GM20000 (cell line): ENCODE measurements at places on chromosomes 16 and 17.

- no peak for DNase-seq
Measured at GRCh38 chr16:63385714-63386432, 1349.6 kb upstream of the CDH8 start.

DNA sequence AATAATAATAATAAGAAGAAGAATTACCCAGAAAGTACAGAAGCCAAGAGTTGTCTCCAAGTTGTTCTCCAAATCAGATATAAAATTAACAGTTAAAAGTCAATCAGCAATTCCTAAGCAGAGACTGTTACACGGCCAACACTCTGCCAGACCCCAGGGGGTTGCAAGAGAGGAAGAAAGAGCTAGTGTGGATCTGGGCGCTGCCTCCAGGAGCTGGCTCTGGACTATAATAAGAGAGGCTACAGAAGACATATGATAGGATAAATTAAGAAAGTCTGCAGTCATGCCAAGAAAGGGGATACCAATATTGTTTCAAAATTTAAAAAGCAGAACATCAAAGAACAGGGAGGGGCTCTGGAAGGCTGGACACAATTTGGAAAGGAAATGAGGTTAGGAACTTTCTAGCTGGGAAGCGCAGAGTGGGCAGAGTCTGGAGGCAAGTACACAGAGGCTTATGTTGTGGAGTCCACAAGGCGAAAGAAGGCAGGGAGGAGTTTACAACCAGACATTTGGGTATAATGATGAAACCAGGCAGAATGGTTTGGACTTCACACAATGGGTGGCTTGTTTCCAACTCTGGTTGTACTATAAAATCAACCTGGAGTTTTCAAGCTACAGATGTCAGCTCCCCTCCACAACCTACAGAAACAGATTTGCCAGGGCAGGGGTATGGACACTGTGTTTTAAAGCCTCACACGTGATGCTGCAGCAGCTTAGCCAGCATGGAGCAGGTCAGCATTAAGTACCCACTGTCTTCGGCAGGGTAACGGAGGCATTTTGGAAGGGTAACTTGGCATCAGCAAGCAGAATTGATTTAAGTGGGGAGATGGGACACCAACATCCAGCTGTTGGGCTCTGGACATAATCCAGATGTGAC is 49.4 kb downstream of the SLC39A11 start:
- no peak for DNase-seq

GRCh38 chr16:82045465-82045864 is 10.4 kb downstream of the HSD17B2 start:
- DNase-seq = no peak

DNA sequence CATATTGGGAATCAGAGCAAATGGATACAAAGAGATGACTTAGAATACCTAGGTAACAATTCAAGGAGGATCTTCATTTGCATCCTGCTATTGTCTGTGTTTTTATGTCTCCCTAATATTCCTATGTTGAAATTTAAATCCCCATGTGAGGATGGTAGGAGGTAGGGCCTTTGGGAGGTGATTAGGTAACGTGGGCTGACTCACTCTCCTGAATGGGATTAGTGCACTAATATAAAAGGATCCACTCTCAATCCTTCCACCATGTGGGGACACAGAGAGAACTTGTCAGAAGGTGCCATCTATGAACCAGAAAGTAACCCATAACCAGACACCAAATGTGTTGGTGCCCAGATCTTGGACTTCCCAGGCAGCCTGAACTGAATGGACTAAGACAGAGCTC is 83.4 kb downstream of the CDH8 start:
- DNase-seq = no peak

- DNase-seq = no peak
Measured at GRCh38 chr16:59356709-59357108, 622.6 kb upstream of the GOT2 start.

DNA sequence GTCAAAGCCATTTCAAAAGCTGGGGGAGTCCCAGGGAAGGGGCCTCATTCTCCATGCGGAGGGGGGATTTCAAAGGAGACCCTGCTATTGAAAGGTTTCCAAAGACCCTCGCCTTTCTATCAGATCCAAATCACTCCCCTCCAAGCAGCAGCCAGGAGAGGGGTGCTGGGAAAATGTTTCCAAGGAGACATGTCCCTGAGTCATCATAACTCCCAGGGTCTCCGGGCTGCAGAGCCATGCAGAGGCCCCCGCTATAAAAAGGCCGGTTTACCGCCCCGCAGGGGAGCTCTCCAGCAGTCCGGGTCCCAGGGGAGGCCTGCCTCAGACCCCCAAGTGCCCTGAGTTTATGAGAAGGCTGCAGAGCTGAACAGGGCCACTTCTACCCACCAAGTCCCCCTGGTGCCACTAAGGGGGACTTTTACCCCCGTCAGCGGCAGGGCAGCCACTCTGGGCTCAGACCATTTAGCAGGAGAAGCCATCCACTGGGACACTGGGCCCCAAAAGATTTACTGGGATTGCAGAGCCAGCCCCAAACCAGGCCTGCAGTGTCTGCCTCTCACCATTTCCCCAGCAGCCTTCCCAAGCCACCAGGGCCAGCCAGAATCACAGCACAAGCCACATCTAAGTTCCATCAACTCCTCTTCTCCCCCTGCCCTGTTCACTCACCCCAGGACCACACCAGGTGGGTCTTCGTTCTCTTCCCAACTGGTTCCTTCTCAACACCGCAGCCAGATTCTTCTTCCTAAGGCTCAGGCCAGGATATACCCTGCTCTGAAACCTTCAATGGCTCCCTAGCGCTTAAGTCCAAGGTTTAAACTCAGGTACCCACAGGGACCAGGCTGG is 234.4 kb downstream of the ZNF423 start:
- no peak for DNase-seq

GRCh38 chr17:50114849-50115357 is 15.1 kb downstream of the SAMD14 start:
- DNase-seq = peak; percentile 81

GRCh38 chr17:75506888-75507287 is 8.4 kb downstream of the CASKIN2 start:
- no peak for DNase-seq

DNA sequence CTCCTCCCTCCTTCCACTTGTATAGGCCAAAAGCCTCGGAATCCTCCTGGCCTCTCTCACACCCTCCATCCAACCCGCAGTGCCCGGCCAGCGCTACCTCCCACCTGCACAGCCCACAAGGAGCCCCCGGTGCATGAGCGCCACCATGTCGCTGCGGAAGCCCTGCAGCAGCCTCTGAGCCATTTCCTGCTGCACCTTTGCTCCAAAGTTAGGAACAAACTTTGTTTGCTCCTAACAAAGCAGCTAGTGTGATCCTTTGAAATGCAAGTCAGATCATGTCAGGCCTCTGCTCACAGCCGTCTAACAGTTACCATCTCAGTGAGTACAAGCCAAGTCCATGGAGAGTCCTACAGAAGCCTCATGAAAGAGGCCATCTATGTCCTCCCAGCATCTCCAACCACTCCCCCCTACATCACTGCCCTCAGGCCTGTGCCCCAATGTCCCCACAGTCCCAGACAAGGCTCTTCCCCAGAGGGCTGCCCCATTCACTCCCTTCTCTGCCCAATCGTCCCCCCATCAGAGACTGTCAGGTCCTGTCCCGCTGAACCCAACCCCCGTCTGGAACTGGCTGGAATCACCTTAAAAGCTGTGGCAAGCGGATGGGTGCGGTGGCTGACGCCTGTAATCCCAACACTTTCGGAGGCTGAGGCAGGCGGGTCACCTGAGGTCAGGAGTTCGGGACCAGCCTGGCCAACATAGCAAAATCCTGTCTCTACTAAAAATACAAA is 7.5 kb downstream of the DCAKD start:
- no peak for DNase-seq

- peak; percentile 18 for DNase-seq
Measured at GRCh38 chr16:5490499-5490898, 392.9 kb upstream of the EEF2KMT start.

DNA sequence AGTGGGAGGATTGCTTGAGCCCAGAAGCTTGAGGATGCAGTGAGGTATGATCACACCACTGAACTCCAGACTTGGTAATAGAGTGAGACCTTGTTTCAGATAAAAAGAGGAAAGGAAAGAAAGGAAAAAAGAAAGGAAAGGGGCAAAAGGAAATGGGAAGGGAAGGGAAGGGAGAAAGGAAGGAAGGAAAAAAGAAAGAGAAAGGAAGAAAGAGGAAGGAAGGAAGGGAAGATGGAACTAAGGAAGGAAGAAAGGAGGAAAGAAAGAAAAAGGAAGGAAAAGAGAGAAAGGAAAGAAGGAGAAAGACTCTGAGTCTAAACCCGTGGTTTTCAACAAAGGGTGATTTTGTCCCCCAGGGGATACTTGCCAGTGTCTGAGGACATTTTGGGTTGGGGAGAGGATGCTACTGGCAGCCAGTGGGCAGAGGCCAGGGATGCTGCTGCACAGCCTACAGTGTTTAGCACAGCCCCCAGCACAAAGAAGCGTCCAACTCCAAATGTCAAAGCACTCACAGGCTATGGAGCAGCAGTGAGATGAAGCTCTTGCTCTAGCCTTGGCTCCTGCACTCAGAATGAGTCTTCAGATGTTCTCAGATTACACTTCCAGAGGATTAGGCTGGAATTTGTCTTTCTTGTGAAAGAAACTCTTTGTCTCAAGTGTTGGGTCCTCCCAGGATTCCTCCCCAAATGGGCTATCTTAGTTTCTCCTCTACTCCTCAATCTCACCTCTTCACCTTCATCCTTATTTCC is 64.2 kb downstream of the BMERB1 start:
- DNase-seq = no peak

- no peak for DNase-seq
Measured at GRCh38 chr17:81069135-81069645, 34.2 kb downstream of the BAIAP2 start.

- DNase-seq = no peak
Measured at GRCh38 chr17:70872103-70872502, 702.8 kb downstream of the KCNJ2 start.

DNA sequence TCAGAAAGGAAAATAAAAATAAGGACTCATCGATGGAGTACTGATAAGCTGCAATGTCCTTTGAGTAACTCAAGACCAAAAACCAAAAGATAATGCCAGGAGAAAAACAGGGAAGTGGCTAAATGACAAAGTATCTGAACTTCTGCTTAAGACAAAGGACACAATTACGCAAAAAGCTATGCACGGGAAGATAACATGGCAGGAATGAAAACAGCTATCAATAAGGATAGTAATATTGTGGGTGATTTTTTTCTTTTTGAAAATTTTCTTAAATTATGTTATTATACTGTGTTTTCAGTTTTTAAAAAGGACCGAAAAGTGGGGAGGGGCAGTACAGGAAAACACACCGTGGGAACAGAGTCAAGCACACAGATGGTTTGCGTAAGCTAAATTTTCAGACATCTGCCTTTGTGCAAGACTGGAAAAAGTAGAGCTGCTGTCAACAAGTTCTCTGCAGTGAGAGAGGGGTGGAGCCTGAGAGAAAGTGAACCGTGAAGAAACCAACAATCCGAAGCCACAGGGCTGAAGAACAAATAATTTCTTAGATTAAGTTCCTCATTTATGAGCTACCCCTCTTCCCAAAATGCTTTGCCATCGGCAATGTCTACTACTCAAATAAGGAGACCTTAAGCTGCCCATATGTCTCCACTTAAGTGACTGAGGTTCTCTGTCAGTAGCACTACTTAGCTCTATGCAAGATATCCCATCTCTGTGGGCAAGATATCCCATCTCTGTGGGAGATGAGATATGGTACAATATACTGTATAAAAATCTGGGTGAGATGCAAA is 99.9 kb upstream of the CORO6 start:
- peak; percentile 73 for DNase-seq

DNA sequence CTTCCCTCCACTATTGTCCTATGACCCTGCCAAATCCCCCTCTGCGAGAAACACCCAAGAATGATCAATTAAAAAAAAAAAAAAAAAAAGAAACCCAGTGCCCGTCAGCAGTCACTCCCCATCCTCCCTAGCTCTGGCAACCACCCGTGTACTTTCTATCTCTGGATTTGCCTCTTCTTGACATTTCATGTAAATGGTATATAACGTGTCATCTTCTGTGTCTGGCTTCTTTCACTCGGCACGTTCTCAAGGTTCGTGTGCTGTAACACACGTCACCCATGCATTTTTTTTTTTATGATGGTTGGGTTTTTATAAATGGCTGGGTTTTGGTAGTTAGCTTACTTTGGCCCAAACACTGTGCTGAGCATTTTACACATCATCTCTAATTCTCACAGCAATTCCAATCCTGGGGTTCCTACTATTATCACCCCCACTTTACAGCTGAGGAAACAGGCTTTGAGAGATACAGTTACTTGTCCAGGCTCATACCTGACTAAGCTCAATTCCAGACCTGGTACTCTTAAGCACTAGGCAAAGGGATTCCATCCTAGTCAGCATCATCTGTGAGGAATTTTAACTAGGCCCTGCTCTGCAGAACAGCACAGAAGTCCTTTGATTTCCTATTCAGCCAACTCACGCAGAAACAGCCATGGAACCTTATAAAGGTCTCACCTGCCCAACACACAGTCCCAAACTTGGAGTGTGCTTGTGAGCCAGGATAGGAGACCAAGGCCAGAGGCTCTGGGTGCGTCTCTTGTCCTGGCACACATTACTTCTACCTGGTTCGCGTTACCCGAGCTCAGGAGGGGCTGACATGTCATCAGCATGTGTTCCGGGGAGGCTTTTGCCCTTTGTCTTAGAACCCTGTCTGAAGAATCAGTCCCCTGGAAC is 11.7 kb downstream of the NDUFAB1 start:
- DNase-seq = no peak

DNA sequence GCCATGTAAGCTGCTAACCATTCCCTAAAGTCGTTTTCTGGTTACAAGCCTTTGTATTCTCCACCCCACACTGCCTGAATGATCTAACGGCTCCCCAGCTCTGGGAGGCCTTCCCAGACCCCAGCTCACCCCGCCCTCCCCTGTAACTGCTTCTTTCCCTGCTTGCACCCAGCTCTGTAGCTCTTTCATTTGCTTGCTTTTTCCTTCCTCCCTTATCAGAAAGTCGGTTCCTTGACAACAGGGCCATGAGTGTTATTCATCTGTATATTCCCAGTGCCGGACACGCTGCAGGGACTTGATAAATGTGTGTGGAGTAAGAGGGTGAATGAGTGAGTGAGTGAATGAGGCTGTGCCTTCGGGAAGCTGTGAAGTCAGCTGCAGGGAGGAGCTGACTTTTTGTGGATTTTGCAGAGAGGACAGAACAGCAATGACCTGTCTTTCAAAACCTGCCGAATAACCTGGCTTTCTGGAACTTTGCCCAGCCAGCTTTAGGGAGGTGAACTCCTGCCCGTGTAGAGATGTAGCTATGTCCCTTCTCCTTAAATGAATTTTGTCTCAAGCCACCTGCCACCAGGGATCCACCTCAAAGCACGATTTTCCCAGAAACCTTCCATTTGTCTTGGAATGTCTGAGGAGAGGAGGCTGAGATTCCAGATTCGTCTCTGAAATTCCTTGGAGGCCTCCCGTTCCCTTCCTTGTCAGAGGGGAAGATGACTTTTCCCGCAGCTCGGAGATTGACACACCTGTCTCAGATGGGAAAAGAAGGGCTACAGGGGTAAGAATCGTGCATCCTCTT is 20.0 kb upstream of the CACNG4 start:
- DNase-seq = no peak

- DNase-seq = no peak
Measured at GRCh38 chr17:37648555-37648954, 5.3 kb upstream of the DDX52 start.

GRCh38 chr17:70520447-70520846 is 351.1 kb downstream of the KCNJ2 start:
- no peak for DNase-seq

GRCh38 chr16:50696126-50696525 is 2.7 kb downstream of the NOD2 start:
- DNase-seq = peak; percentile 67

GRCh38 chr17:36857698-36858097 is 79.6 kb upstream of the LHX1 start:
- no peak for DNase-seq
